ENCODE measurements at places on chromosomes 7 and 10. TPM values are rescaled to one million over a fixed set of nuclear protein-coding genes. Genes with fewer than 3 reads are reported as not detected.
A peak's percentile ranks its signal among the peaks of the same experiment; 100 is the strongest.

ASZ1 gene
- not detected for total RNA-seq

DNA sequence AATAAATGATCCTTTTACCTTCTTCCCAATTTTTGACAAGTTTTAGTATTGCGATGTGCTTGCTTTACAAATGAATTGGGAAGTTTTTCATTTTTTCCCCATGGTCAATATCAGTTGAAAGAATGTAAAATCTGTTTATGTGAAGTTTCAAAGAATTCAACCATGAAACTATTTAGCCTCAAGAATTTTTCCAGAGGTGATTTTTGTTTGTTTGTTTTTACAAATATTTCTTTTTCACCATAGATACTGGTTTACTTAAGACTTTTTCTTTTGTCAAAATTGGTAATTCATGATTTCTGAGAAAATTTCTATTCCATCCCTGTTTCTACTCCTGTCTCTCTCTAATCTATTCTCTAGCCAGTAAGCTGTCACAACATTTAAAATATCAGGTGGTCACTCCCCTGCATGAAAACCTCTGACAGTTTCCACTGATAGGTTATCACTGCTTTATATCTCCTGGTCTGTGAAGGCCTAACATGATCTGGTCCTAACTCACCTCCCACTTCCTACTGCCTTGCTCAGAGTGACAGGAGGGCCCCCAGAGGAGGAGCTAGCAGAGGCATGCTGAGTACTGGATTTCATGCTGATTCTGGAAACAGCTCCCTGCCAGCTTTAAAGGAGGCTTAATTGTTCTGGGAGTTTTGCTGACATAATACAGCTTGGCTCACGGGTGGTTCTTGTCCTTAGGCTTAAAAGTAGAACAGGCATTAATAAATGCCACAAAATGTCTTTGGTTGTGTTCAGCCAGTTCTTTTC, 7.6 kb upstream of the ARMS2 start:
- no peak for DNase-seq

DNA sequence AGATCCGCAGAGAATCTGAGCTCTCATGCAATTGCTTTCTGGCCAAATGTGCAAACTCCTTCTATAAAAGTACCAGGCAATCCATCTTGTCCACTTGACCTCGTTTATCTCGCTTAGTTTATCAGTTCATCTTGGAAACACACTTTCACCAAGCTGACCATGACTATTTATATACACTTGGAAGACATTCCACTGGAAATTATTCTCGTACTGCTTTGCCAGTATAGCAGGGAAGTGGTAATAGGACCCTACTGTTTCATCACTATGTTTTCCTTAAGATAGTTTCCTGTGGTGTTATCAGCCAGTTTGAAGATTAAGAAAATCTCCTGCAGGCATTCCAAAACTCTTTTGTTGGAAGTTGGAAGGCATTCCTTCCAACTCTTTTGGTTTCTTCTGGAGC, 115.3 kb upstream of the FAM171A1 start:
- DNase-seq = no peak

GRCh38 chr7:69778138-69778537, 179.9 kb downstream of the AUTS2 start:
- no peak for DNase-seq

GRCh38 chr10:131355881-131356280, 44.4 kb upstream of the TCERG1L start:
- DNase-seq = no peak

DNA sequence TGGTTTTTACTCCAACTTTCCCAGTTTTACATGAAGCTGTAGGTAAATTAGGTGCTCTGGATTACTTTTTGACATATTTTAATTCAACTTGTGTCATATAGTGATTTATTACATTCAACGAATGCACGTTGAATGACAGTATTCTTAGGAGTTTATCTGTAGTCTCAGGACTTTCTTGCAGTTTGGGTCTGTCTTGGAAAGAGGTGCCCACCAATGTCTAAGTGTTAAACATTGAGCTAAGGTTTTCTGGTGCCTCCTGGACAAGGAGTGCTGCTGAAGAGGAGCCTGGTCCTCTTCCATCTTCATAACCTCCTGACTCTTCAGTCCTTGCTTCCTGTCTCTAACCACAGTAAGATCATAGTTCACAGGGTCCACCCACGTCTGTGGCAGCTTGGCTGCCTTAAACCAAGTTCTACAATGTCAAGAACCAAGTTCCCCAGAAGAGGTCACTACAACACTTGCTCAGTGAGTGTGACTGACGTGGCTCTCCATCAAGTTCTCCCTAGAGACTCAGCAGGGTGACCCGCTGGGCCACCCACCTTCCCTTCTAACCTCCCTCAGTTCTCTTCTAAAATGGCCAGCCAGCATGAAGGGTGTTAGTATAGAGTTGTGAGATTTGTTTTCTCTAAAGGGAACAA, 6.1 kb downstream of the NPY start:
- no peak for DNase-seq

DNA sequence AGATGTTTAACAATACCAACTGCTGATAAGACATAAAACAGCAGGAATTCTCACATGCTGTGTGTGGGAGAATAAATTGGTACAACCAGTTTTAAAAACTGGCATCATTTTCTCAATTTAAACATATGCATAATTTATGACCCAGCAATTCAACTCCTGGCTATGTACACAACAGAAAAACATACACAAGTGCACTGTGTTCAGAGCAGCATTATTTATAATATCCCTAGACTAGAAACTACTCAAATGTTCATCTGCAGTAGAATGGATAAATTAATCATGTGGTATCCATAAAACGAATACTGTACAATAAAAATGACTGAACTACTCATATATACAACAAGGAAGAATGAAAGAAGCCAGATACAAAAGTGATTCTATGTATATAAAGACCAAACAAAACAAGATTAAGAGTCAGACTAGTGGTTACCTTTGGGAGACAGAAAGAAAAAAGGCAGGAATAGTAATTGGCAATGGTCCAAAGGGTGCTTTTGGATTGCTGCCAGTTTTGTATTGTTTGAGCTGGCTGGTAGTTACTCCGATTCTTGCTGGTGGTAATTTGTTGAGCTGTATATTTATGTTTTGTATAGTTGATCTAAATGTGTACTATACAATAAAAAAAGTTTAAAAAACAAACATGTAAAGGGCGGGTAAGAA, 306.0 kb downstream of the TFEC start:
- DNase-seq = no peak

DNA sequence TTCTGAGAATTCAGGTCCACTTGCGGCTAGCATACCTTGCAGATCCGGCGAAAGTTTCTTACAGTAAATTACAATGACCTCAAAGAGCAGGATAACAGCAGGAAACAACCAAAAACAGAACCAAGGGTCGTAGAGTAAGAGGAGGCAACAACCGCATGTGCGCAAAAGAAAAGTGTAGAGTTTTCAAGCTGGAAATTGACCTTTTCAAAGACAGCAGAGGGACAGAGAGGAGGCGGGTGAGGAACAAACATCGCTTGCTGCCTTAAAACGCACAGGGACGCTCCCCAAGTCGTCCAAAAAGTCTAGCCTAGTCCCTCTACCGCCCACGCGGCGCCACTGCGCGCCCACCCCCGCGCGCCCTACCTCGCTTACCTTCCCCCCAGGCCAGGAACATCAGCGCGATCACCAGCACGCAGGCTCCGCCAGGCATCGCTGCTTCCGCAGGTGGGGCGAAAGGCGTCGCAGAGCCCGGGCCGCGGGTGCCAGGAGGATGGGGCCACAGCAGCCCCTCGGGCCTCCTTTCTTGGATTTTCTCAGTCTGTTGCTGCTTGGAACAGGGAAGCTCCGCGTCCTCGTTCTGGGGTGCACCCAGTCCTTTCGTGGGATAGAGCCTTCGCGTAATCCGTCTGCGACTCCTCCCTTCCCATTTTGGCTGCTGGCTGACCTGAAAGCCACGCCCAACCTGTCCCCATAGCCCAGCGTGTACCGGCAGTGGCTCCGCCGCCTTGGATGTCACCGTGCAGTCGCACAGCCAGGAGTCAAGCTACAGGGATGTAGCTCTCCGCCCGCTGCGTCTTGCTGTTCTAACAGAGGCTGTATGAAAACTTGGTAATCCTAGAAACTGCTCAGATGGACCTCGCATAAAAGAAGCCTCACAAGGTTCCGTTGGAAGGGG, at the start of gene VWDE:
Gene VWDE, minus strand, starts transcription at position 579 of the 895 bp plus-strand sequence. Its CDS starts 149 bp downstream, at position 430.
- DNase-seq = peak; percentile 42

GRCh38 chr10:75099952-75100763, 11.3 kb upstream of the SAMD8 start:
- DNase-seq = peak; percentile 88

GRCh38 chr10:13803566-13804554, 217.1 kb downstream of the PRPF18 start:
- DNase-seq = no peak

Measured in Right ventricle myocardium superior (tissue), 1 donor.